ENCODE measurements at places on chromosomes 1 and 21.

DNA sequence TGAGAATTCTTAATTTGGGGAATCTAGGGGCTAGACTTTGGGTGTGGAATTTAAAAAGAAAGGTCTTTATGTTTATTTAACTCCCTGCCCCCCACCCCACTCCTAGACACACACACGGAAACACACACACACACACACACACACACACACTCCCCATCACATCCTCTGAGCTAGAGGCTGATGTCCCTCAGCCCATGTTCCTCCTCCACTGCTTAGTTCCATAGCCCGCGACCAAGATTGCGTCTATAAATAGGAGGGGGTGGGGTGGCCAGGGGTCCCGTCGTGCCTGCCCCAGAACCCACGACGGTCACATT, 655 bp upstream of the KIRREL1 start:
- DNase-seq: no peak

GRCh38 chr1:38208716-38209632, 162.4 kb upstream of the POU3F1 start:
- no peak for DNase-seq

DNA sequence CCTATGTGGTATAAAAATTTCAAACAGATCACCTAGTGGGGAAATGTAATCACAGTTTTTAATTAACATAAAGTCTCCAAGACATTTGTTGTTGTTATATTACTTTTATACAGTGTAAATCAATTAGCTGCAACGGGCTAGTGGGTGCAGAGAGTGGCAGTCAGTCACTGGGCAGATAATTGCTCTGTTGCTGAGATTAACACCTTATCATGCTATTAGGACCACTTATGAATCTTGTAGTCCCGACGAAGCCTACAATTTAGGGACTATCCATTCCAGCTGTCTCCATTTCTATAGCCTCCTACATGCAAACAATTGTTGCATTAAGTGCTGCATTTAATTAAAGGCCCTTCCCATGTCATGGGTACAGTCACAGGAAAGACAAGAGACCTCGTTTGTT, 158.9 kb upstream of the PROX1 start:
- no peak for DNase-seq

GRCh38 chr21:17402937-17403336, 109.9 kb upstream of the CXADR start:
- no peak for DNase-seq

DNA sequence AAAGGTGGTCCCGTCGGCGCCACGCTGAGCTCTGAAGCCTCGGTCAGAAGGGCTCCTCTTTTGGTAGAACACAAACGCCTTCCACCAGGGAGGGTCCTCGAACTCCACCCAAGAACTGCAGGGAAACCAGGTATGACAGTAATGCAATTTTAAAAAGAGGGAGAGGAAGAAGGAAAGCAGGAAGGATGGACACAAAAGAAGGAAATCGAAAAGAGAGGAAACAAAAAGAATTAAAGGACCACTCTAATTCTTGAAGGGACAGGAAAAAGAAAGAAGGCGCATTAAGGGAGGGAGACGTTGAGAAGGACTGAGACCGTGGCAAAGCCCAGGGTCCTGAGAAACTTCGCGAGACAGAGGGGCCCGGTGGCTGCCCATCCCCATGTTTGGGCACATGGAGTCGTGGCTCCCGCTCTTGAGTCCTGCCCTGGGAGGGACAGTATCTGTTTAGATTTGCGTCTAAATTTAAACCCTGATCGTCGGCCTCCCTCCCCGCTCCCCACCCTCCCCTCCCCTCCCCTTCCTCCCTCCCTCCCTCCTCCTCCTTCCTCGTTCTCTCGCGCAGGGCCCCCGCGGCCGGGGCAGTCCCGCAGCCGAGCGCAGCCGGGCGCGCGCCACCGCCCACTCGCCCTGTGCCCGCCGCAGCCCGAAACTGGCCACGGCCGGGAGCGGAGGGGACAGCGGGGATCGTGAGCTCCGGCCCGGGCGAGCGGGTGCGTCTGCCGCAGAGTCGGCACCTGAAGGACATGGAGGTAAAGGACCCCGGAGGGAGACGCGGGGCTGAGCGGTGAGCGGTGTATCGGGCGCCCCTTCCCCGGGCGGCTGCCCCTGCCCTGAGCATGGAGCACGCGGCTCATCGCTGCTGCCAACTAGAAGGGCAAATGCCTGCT, at the start of gene RCSD1:
RCSD1 (plus strand) TSS at position 552 of the 887 bp plus-strand sequence; CDS start at position 744, 192 bp downstream.
- peak; percentile 82 for DNase-seq

- peak; percentile 80 for DNase-seq
Measured at GRCh38 chr1:99685516-99686180, 39.7 kb downstream of the PALMD start.

GRCh38 chr1:46134660-46135331, 2.4 kb upstream of the PIK3R3 start:
- peak; percentile 38 for DNase-seq

GRCh38 chr1:81209461-81209860, 591.3 kb upstream of the ADGRL2 start:
- DNase-seq: no peak

DNA sequence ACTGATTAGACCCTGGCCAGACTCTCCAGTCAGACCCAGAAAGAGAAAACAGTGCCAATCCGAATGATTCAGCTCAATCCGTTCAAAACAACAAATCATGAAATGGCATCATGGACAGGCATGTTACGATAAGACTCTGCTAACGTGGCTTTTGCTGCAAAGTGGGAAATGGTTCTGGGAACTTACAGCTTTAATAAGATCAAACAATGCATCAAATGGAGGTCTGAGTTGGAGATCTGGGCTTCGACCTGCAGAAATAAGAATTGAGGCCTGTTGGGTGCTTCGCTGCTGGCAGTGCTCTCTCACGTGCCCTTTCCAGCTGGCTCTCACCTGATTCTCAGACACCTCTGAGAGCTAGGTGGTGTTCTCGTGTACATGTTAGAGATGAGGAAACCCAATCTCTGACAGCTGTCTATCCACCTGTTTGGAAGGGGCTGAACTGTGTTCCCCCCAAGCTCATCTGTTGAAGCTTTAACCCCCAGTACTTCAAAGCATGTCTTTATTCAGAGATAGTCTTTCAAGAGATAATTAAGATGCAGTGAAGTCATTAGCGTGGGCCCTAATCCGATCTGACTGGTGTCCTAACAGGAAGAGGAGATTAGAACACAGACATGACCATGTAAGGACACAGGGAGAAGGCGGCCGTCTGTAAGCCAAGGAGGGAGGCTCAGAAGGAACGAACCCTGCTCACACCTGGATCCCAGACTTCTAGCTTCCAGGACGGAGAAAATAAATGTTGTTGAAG, 45.5 kb upstream of the ETS2 start:
- no peak for DNase-seq

DNA sequence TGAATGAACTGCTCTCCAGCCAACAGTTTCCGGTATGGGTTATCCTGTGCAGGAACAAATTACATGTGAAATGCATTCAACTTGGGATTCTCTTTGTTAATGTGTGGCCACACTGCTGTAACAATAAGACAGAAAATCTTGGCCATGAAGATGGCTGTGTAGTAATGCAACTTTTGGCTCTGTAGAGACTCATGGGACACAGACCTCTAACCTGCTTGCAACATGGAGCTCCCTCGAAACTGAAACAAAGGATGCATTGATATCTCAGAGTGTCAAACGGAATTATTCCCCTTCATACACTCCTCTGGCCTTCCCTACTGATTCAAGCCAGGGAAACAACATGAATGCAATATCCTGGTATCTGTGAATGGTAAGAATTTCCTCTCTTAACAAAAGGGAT, 559.3 kb upstream of the ZRANB2 start:
- DNase-seq: no peak

DNA sequence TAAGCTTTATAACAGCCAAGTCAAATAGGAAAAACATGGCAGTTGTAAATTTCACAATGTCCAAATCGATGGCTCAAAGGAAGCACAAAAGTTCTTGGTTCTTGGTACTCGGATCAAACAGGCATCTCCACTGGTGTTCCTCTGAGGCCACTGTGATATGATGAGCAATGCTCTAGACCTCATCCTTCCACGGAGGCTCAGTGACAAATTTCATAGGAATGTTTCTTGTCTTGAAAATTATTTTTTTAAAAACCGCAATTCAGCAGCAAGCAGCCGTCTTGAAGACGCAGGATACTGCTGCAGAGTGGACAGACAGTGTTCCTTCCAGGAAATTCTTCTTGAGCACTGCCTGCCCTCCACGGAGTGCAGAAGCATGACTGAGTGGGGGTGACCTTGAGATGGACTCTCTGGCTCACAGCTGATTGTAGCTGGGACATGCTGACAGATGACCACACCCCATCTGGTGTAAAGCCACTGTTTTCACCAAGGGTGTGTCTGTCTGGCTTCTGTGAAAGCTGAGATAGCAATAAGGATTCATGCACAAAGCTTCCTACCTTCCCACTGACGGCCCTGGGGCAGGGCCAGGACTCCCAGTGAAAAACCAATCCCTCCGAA, 61.9 kb downstream of the TIAM1 start:
- DNase-seq: no peak

GRCh38 chr21:25934771-25935224, 200.0 kb downstream of the GABPA start:
- peak; percentile 21 for DNase-seq

DNA sequence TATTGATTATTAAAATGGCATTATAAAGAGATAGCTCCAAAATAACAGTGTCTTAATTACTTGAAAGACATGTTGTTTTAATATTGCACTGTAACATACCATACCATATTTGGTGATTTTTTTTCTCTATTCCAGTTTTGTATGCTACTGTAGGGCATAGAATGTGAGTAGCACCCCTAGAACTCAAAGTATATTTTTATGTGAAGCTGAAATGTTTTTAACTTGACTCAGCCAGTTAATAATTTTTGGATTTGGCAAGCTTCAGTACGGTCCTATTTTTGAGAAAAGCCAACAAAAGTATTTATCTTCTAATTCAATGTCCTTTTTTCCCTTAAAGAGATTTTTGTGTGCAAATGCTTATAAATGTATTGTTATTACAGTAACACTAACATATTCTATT, 593.8 kb downstream of the USP25 start:
- DNase-seq: no peak

DNA sequence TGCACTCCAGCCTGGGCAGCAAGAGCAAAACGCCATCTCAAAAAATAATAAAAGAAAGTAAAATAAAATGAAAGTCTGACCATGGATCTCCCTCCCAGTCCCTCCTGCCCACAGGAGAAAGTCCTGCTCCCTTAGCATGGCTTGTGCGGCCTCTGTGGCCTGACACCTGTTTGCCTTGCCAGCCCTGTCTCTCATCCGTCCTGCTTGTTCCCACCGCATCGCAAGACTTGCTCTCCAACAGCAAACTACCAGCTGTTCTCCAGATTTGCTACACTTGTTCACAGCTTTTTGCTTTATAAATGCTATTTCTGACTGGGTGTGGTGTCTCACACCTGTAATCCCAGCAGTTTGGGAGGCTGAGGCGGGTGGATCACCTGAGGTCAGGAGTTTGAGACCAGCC, 2.7 kb downstream of the ETV3L start:
- DNase-seq: no peak

GRCh38 chr1:236701782-236702181, 15.5 kb downstream of the ACTN2 start:
- DNase-seq: no peak

GRCh38 chr1:117215019-117215418, 4.3 kb upstream of the VTCN1 start:
- DNase-seq: no peak

DNA sequence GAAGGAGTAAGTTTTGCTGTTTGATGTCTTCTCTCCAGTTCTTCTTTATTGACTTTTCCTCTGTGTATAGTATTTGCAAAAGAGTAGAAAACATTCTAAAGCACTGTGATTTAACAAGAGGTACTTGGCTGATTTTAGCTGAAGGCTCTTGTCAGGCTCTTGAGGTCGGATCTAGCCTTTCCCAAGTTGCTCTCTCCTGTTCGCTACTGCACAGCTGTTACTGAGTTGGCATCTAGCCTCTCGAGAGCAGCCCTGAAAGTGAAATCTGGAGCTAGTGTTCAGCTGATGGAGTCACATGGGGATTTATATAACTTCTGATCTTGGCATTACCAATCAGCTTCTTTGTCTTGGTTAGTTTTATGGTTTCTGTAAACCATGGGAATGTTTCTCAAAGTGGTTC, 193.1 kb downstream of the RYR2 start:
- no peak for DNase-seq

GRCh38 chr21:45359451-45360217, 45.3 kb upstream of the COL18A1 start:
- DNase-seq: no peak

- DNase-seq: no peak
Measured at GRCh38 chr1:182172699-182173098, 111.2 kb upstream of the ZNF648 start.
